ENCODE measurements at places on chromosomes 5 and 9.

- peak; percentile 3 for DNase-seq
These were observed 629 bp downstream of the CCNH start for GRCh38 chr5:87411973-87412629.

DNA sequence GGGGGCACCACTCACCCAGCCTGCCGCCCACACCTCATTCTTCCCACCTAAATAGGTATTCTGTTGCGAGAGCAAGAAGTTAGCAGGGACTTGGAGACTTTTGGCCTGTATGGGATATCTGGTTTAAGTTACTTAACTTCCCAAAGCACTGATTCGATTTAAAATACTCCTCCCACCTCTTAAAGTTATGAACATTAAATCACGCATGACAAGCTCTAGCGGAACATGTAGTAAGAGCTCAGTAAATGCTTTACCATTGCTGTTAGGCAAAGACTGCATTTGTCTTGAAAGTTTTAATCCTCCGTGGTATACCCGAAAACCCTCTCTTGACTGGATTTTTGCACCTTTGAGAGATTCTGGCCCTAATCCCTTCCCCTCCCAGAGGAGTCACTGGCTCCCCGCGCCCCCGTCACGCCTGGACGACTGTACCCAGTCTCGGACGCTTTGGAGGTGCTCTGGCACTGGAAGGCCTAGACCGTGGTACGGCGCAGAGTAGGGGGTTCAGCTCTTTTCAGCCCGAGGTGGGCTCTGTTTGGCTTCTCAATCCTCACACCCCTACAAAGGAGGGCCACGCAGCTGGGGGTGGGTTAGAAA, 4.4 kb downstream of the GDNF start:
- DNase-seq, result peak; percentile 37

GRCh38 chr5:87368601-87369000, 44.1 kb downstream of the CCNH start:
- no peak for DNase-seq

GRCh38 chr5:17024686-17025180, 88.6 kb upstream of the MYO10 start:
- DNase-seq, result no peak

DNA sequence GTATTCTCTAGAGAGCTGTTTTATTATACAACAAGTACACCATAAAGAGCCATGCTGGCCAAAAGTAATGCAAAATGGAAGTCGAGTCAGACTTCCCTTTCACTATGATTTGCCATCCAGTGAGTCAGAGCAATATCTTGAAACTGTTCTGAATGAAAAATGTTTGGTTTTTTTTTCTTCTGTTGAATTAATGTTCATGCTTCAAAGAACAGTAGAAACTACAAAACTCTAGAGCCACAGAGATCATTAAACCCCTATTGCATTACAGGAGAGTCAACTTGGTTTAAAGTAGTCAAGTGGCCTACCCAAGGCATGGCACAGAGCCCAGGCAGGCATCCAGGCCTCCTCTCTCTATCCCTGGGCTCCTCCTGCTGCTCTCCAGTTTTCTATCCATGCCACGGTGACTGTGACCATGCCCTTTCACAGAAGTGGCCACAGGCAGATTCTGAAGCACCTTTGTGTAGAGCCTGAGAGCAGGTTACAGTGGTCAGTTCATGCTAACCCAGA, 358.9 kb downstream of the DEPDC1B start:
- peak; percentile 24 for DNase-seq

Measured in GM20000 (cell line).